ENCODE measurements at places on chromosomes 1 and 21. TPM values are rescaled to one million over a fixed set of nuclear protein-coding genes. Genes with fewer than 3 reads are reported as not detected.

DNA sequence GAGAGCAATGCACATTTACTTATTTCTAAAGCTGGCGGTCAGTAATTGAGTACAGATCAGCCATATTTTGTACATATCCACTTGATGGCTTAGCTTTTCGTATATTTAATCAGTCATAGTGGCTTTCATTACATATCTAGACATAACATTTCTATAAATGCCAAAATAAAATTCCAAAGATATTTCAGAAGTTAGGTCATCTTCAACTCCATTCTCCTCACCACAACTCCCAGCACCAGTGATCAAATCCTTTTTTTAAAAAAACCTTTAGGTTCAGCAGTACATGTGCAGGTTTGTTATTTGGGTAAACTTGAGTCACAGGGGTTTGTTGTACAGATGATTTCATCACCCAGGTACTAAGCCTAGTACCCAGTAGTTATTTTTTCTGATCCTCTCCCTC lies 53.9 kb upstream of the GNG4 start:
- peak; percentile 79 for DNase-seq

INAVA gene
- total RNA-seq = 128 TPM

DNA sequence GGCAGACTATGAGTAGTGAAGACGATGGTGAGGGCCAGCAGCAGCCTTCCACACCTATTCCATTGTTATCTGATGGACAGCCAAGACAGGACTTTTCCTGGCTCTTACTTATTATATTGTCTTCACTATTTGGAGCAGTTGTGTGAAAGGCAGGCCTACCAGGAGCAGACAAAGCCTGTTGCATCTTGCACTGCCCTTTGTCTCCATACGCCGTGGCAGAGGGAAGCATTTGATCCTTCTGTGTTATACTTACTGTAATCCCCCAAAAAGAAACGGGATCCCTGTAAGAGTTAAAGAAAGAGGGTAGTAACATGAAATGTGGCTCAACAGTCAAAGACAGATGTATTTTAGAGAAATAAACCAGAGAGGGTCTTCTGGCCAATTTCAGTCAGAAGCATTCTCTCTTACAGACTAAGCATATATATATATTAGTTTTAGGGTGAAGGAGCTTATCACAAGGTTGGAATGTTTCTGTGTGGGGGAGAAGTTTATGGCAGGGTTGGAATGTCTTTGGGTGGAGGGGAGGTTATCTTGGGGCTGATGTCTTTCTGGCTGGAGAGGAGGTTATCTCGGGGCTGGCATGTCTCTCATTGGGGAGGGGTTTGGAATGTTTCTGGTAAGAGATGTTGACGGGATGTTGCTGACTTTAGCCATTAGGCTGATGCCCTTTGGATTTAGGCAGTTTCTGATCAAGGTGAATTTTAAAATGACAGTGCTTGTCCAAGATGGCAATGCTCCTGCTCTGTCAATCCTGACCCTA lies 23.4 kb upstream of the HSD3B1 start:
- no peak for DNase-seq

LCE1F gene
- total RNA-seq = not detected

MAP1LC3C gene
- total RNA-seq = not detected

TIAM1 gene
- total RNA-seq = 19.1 TPM

DNA sequence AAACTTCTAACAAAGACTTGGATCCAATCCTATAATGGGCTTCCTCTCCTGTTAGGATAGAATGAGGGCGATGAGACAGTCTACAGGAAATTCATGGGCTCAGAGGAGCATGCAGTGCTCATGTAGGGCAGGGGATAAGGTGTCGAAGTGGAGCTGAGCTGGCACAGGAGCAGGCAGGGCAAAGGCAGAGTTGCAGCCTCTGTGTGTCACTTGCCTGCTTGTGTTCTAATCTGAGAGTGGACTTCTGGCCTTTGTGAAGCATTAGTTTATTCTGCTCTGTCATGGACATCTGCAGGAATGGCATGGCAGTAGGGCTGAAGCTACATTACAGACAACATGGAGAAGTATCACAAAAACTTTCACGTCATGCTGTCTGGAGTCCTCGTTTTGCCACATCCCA lies 32.6 kb downstream of the LHX8 start:
- no peak for DNase-seq

DNA sequence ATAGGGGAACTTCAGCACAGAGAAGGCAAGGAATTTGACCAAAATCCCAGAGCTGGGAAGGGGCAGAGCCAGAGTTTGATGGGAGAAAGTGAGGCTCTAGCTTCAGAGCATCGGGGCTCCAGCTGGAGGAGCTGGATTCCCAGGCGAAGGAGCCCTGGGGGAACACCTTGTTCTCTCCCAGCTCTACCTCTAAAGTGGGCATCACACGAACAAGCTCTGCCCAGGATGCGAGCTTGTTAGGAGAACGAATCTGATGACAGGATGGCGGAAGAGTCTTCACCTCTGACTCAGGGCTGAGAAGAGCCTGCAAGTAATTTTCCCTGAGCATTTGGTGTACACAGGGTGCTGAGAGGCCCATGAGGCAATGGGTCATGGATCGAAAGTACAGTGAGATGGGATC lies 22.0 kb downstream of the TNNT2 start:
- no peak for DNase-seq

GRCh38 chr1:95733031-95733430 lies 499.0 kb downstream of the RWDD3 start:
- no peak for DNase-seq

DNA sequence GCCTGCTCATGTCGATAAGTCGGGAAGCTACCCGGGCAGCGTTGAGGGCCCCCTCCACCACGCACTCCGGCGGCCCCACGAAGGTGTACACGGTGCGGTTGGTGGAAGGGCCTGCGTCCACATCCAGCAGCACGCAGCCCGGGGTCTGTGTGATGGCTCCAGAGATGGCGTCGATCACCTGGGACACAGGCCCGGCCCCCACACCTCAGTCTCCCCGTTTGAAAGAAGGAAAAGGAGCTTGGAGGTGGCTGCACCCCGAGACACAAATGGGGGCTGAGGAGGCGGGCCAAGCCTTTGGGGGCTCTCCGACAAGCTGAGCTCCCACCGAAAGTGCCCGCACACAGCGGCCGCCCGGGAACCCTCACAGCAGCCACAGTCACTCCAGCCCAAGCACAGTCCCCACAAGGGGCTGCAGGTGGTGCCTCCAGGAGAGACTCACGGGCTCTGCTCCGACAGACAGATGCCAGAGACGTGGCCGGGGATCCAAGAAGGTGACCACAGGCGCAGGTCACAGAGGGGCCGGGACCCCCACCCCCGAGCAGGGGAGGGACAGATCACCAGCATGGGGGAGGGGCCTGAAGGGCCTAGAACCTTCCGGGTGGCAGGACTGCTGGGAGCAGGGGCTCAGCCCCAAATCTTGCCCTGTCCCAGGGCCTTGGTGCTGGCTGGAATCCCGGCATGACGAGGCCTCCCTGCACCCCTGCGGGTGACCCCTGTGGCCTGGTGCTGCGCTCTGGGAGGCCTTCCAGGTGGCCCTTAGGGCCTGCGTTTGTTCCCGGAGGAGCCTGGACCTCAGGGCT lies 1.0 kb downstream of the FTCD start:
- no peak for DNase-seq

- DNase-seq = peak; percentile 63
These were observed 11.0 kb downstream of the TP53BP2 start for GRCh38 chr1:223834660-223835263.

- no peak for DNase-seq
These were observed 532 bp upstream of the MANEAL start for GRCh38 chr1:37792943-37793686.

DNA sequence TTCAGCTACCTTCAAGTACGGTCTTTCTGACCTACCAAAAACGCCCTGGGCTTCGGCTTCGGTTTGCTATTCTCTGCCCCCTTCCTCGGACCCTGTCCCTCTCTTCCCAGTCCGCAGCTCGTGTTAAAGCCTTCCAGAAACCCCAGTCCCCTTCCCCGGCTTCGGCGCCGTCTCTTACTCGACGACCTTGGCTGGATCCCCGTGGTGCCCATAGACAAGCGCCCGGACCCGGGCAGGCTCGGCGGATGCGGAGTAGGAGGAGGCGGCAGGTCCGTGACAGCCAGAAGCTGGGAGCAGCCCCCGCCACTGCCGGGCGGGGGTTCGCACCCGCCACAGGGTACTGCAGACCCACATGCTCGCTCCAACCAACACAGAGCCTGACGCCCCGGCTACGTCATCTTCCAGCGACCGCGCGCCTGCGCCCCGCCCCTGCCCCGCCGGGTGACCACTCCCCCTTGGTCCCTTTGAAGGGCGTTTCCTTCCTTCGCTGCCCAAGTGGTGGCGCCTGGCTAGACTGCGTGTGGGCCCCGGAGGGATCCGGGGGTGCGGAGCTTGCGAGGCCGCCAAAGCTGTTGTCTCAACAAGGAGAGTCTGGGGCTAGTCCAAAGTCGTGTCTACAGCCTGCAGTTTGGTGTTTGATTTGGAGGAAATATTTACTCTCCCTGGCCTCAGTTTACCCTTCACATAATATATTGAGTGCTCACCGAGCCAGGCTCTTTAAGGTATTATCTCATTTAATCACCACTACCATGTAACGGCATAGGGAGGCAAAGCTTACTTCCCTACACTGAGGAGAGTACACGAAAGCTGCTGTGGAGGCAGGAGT lies at the start of gene MECR:
MECR (minus strand) TSS at position 382 of the 826 bp plus-strand sequence; CDS start at position 354, 28 bp downstream.
- peak; percentile 92 for DNase-seq

LCE1A gene
- not detected for total RNA-seq

All from PC-3 (cell line).